Foreskin fibroblast (primary cell): ENCODE measurements at places on chromosomes 2 and 18.
A peak's percentile ranks its signal among the peaks of the same experiment; 100 is the strongest.

- DNase-seq = peak; percentile 18
These were observed 248.9 kb downstream of the DCC start for GRCh38 chr18:52588931-52589330.

DNA sequence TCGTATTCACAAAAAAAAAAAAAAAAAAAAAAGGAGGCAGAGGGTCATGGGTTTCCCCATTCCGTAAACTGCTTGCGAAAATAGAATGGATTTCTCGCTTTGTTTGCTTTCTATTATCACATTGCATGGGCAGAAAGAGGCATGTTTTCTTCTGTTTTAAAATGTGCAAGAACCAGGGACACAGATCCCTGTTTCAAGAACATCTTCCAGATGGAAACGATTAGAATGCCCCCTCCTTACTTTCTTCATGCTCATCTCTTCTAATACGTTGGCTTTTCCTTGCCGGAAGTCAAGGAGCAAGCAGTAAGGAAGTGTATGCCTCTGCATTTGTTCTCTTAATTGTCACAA lies 51.0 kb upstream of the ZNF516 start:
- no peak for DNase-seq

- no peak for DNase-seq
These were observed 213.3 kb upstream of the MMADHC start for GRCh38 chr2:149800624-149801542.

DNA sequence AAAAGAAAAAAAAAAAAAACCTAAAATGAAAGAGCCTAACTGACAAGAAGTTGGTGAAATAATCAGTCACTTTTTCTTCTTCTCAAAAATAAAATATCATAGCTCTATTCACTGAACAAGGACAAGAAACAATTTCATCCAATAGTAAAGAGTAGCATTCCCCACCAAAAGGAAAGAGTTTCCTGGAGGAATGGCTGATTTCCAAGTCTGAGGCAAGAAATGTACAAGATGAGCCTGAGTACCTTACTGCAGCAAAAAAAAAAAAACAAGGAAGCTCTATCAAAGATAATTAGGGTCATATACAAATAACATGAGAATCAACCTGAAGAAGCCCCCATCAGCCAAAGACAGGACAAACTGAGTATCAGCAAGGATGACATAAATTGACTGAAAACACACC lies 11.5 kb downstream of the ROCK1 start:
- peak; percentile 36 for DNase-seq

DNA sequence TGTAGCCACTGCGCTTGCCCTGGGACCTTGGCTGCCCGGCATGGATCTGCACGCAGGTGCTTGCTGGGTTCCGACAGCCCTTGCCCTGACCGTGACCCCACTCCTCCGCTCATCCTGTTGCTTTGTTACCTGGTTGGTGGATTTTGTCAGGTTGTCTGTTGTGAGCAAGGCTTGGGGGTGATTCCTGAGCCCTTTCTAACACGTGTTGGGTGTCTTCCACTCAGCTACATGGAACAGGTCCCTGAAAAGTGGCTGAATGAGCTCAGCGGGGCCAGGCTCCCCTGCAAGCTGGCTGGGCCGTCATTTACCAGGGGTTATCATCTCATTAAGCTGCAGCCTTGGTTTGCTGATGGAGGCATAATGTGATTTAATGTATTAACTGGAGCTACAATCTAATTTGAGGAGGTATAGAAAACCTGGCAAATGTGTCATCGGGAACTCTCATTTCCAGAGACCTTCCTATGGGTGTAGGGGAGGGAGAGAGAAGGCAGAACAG lies 24.6 kb downstream of the RAMP1 start:
- no peak for DNase-seq

DNA sequence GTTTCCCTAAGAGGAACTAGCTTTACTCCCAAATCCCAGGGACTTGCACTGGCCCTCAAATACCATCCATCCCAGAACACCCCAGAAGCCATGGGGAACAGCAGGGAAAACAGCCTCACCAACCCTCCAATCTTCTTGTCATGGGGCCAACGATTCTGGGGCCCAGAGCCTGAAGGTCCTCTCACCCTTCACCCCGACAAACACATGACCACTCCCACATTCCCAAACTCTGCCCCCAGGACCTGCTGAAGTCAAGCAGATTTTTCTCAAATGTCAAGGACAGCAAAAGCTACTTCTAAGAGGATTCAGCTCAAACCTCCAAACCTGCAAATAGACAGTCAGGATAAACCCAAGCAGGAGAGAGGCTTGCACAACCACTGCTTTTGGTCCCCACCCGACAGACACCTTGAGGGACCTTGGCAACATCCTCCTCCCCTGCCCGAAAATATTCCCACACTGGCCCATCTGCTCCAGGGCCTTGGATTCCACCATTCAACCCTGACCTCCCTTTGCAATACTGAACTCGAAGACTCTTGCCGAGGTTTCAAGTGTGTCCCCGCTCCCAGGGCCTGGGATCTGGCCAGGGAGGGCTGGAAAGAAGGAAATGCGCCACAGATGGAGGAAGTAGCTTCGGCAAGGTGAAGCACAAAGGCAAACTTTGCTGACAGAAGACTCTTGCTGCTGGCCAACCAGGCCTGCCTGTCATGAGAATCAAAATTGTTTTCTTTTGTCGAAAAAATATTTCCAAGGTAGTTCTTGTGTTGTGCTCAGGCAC lies 143.3 kb downstream of the ZFP36L2 start:
- DNase-seq = no peak

DNA sequence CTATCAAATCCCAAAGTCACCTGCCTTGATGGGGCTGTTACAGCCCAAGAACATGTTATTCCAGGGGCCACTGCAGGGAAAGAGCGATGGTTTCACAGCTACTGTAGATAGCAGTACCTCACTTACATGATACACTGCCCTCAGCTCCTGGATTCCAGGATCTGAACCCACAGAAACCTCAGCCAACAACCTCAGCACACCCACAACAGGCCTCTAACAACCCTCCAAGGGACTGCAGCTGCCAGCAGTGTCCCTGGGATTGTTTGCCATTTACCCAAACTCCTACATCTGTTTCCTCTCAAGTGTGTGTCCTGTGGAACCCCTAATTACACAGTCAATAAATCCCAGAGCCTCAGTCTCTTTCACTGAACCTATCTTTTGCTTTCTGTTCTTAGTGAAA lies 28.2 kb downstream of the OSBPL1A start:
- DNase-seq = peak; percentile 16

- no peak for DNase-seq
These were observed 283 bp upstream of the RBBP8 start for GRCh38 chr18:22932885-22933205.

GRCh38 chr2:99470957-99471356 lies 18.9 kb downstream of the REV1 start:
- no peak for DNase-seq

DNA sequence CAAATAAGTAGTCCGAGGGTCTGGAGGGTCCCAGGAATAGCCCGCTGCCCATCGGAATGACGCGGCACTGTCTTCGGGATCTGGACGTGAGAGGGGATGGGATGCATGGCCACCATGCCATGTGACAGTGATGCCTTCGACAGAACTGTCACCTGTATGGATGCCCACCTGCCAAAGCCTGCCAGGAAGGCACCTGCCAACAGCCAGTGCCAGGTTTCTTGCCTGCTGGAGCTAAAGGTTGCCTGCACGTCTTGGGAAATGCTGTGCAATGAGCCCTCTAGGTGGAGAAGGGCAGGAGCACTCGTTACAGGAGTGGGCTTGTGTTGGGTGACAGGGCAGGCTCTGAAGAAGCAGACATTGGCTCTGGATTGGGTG lies 20.5 kb downstream of the GPR35 start:
- no peak for DNase-seq

GRCh38 chr2:225052703-225053102 lies 10.4 kb upstream of the DOCK10 start:
- no peak for DNase-seq

GRCh38 chr18:2183432-2183831 lies 387.9 kb downstream of the METTL4 start:
- DNase-seq = no peak

DNA sequence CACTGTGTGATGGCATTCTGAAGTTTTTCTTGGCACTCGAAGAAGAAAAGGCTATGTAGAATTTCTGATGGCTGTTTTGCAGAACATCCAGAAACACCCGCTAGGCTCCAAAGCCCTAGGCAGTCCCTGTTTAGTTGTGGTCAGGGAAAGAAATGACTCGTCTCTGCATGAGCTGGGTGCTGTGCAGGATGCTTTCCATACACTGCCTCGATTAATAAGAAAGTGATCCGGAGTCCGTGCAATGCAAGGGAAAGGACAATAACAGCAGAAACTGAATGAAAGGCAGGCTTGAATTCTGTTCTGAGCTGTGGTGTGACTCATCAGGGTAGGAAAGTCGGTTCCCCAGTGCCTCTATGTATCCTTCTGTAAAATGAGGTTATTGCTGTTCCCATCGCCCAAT lies 18.7 kb downstream of the MAPRE3 start:
- DNase-seq = no peak

GRCh38 chr2:45237850-45238542 lies 228.7 kb upstream of the SIX2 start:
- peak; percentile 97 for DNase-seq

- DNase-seq = peak; percentile 37
These were observed 1075.3 kb downstream of the LRP1B start for GRCh38 chr2:141055531-141055930.

DNA sequence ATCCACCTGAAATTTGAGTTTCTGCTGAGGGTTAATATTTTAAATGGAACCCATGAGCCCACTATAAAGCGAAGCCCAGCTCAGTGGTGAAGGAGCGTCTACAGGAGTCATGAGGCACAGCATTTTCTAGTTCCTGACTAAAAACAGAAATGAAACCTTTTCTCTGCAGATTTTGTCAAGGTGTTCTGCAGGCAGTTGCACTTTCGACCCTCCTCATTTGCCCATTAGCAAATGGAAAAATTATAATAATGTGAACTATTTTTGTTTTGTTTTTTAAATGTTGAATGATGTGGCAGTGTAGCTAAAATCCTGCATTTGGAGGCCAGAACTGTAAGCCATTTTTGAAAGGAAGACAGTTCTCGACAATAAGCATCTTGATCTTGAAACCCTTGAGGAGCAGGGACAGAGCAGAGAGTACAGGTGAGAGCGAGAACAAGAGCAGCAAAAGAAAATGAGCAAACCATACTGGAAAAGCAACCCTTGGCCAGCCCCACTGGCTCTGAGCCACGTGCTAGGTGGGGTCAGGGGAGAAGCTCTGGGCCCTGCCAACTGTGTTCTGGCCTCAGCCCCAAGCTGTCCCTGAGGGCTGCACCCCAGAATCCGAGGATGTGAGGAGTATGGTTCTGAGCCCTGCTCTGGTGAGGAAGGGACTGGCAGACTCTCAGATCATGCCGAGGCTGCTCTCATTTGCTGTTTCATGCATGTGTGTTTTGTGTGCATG lies 26.4 kb upstream of the COPS8 start:
- no peak for DNase-seq

GRCh38 chr2:42939411-42940206 lies 147.2 kb upstream of the HAAO start:
- DNase-seq = no peak

- no peak for DNase-seq
These were observed 601.0 kb upstream of the SLC39A10 start for GRCh38 chr2:195055996-195056395.

GRCh38 chr18:74529378-74529777 lies 4.9 kb upstream of the CNDP1 start:
- no peak for DNase-seq

DNA sequence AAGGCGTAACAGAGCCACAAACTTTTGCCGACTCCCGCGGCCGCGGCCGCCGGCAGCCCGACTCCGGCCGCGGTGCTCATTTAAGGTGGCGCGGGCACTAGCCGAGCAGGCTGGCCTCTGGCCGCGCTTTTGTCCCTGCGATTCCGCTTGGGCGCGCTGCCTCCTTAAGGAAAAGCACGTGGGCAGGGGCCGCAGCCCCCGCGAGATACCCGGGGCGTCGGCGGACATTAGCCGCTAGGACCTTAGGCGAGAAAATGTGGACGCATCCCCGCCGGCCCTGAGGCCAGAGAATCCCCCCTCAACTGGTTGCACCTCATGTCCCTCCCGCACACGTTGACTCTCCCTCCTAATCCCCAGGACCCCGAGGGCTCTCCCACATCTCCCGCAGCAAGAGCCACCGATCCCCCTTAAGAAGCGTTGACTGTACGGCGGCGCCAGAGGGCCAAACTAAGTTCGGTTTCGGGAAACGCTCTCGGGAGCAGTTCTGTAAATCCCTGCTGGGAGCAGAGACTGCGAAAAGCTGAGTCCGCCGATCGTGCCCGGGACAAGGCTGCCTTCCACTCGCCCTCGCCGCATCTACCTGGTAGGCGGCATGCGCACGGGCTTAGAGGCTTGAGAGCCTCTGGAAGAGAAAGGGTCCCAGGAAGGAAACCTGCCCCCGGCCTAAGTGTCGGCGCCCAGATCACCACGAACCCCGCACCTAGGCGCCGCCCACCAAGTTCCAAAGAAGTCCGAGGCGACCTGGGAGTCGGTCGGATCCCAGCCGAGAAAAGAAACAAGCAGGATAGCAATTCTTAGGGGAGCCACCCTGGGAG lies 1.8 kb upstream of the SATB2 start:
- peak; percentile 94 for DNase-seq

- no peak for DNase-seq
These were observed 2.4 kb downstream of the LRPPRC start for GRCh38 chr2:43993437-43993836.

DNA sequence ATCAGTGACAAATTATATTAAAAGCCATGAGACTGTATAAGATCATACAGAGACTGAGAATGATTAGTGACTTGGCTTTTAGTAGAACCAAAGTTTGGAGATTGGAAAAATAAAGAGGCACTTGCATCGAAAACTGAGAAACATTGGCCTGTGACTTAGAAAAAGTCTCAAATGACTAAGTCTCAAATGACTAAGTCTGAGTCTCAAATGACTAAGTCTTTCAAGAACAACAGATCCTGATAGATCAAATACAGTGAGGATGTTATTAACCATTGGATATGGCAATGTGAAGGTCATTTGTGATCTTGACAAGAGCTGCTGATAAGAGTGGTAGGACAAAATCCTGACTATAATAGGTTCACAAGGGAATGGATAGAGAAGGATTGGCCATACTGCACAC lies 135.5 kb upstream of the FANCL start:
- DNase-seq = peak; percentile 1
